ENCODE measurements at places on chromosomes 7 and 10.

- H3K27ac ChIP-seq: no peak overlapping the region
- H3K4me1 ChIP-seq: no peaks in the 10 kb centered on the region
- H3K36me3 ChIP-seq: no peaks in the 10 kb centered on the region
Measured at GRCh38 chr7:85686401-85687181, 499.7 kb upstream of the SEMA3D start.

- H3K4me1 ChIP-seq: no peaks in the 10 kb centered on the region
- no peaks in the 10 kb centered on the region for H3K36me3 ChIP-seq
- no peak for DNase-seq
Measured at GRCh38 chr7:104629408-104629807, 301.0 kb downstream of the LHFPL3 start.

- no peaks in the 10 kb centered on the region for H3K36me3 ChIP-seq
- peaks cover 9% of the 10 kb centered on the region for H3K4me1 ChIP-seq
- H3K27me3 ChIP-seq: no peaks in the 10 kb centered on the region
- no peak overlapping the region for H3K4me3 ChIP-seq
- peak; percentile 16 for DNase-seq
Measured at GRCh38 chr10:11533328-11533781, 78.1 kb downstream of the USP6NL start.

- H3K4me3 ChIP-seq: no peak overlapping the region
- DNase-seq: peak; percentile 86
- no peaks in the 10 kb centered on the region for H3K4me1 ChIP-seq
- H3K36me3 ChIP-seq: no peaks in the 10 kb centered on the region
Measured at GRCh38 chr10:73262105-73262730, 9.8 kb upstream of the MRPS16 start.
